ENCODE measurements at places on chromosomes 12 and 14.

DNA sequence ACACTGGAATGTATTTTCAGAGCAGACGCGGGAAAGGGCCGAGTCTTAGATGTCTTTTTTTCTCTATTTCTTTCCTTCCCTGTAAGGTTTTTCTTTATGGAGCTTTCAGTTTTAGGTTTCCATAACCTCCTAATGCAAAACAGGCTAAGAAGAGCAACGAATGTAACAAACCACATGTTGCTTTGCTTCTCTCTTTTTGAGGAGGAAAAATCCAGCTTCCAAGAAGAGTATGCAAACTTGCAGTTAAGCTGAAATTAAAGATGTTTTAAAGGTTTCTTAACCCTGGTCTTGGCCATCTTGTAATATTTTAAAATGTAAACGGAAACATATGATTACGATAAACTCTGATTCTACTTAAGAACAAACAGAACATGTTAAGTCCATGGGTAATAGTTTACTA lies 86.9 kb downstream of the PRICKLE1 start:
- no peak for DNase-seq

GRCh38 chr12:3259973-3260372 lies 182.8 kb downstream of the TSPAN9 start:
- no peak for DNase-seq

GRCh38 chr12:7344833-7345606 lies 41.1 kb downstream of the ACSM4 start:
- no peak for DNase-seq

- DNase-seq: no peak
Observed at GRCh38 chr12:74076918-74077317, 460.7 kb upstream of the ATXN7L3B start.

DNA sequence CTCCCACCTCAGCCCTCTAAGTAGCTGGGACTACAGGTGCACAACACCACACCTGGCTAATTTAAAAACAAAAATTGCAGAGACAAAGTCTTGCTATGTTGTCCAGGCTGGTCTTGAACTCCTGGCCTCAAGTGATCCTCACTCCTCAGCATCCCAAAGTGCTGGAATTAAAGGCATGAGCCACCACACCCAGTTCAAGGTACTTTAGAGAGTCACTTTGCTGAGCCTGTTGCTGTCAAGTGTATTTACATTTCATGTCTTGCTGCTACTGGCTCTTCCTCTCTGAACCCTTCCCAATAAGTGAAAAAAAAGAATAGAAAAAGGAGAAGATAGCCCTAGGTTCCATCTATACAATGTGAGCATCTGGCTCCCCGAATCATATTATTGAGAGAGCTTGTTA lies 38.4 kb downstream of the SLCO1A2 start:
- no peak for DNase-seq

DNA sequence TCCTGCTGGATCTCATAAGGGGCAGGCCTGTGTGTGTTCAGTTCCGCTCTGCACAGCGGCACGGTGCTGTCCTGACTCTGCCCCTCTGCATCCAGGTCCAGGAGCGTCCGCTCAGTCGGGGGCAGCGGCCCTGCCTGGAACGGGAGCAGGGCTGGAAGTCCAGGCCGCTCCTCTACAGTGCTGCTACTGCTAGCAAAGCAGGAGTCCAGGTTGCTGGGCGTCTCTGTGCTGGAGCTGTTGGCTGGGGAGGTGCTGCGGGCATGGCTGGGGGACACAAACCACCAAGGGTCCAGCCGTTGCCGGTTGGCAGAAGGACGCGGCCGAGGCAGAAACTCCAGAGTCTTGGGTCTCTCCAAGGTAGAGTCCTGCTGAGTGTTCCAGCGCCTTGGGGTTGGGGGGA lies 78.9 kb downstream of the MAP3K9 start:
- no peak for DNase-seq

DNA sequence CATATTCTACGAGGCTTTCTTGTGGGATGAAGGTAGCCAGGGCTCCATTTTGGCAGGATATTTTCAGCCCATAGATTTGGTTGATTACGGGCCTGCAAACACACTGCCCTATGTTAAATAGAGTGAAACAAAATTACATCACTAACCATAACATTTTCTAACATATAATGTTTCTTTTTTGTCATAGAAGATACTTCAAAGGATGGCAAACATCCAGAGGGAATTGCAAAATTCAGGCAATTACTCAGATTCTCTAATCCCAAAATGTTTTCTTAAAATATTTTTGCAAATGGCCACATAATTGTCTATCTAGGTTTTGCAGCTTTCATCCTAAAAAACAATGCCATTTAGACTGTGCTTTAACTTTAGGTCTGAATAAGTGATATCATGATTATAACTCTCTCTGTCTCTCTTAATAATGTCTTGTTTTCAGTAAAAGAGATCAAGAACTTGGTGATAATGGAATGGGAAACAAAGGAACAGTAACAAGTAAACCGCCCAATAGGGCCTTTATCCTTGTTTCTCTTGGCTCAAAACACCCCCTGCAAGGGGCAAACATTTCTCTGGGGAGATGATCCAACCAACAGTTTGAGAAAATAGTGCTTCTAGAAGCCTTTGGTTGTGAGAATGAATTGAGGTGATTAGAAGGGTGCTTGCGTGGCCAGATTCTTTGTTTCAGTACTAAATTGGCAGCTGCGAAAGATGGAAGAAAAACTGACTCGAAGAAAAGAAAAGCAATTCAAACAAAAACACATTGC lies 54.4 kb upstream of the BTG1 start:
- DNase-seq: no peak

- DNase-seq: no peak
Observed at GRCh38 chr12:30934811-30935210, 8.3 kb downstream of the TSPAN11 start.

GRCh38 chr12:7161811-7162210 lies 27.7 kb upstream of the PEX5 start:
- DNase-seq: no peak

GRCh38 chr12:60072911-60073310 lies 477.1 kb downstream of the SLC16A7 start:
- no peak for DNase-seq

DNA sequence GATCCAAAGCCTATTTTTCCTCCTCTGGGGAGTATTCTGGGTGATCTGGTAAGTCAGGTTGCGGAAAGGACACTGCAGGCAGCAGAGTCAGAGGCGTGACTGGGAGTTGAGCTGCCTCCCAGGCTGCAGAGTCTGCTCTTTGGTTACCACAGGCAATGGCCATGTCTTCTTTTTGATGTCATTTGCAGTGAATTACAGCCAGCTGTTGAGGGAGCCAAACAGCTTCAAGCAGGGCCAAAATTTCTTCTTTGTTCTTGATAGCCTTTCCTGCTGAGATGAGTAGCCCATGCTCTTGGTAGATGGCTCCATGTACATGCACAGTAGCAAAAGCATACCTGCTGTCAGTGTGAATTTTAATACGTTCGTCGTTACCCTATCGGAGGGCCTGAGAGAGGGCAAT lies 116.6 kb upstream of the PZP start:
- DNase-seq: no peak

DNA sequence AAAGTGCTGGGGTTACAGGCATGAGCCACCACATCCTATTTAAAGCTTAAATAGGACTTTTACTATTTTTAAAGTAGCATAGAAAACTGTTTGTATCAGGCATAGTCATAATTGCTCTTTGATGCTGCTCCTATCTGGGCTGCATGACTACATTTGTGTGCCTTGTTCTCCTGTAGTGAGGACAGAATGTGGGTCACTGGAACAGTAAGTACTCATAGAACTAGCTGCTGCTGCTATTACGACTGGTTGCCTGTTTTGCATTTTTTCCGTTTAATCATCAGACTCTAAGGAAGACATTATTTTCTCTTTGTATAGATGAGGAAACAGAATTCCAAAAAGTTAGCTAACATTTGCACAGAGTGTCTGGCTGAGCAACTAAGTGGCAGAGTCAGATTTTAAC lies 42.8 kb downstream of the ZC3H14 start:
- no peak for DNase-seq

DNA sequence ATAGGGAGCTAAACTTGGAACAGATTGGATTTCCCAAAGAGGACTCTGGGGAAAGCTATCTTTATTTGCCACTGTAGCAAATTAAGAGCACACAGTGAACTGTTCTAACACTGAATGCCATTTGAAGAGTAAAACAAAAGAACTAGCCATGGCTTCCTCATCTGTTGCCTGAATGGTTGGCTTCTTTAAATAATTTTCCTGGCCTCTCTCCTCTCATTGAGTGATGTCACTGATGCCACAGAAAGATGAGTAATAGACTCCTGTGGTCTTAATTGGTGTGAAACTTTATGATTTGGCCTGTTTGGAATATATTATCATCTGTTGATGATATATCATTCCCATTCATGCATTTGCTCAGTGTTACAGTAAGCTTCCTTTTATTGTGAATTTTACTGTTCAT lies 42.5 kb downstream of the WDR20 start:
- DNase-seq: no peak

GRCh38 chr14:23358553-23359166 lies 6.0 kb upstream of the SLC22A17 start:
- no peak for DNase-seq
